ENCODE measurements at places on chromosomes 7 and 10.

GRCh38 chr10:132785723-132786475 lies at the start of gene NKX6-2:
NKX6-2 (minus strand) TSS chr10:132786147; CDS start chr10:132785948, 199 bp downstream.
- DNase-seq = no peak

DNA sequence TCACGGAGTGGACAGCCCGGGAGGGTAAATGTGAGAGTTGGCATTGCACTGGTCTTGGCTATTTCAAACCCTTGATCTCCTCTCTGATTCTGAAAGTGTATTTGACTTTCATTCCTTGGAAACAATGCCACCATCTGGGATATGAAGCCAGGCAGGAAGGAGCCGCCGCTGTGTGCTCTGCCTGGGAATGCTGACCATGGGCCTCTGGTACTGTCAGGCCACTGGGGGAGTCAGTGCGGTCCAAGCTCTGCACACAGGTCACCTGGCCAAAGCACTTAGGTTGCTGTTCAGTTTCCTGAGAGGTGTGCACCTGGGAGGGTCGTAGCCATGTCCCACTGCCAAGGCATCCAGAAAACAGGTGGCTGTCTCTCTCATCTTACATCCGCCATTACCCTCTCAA lies 68.5 kb upstream of the SHH start:
- no peak for DNase-seq

DNA sequence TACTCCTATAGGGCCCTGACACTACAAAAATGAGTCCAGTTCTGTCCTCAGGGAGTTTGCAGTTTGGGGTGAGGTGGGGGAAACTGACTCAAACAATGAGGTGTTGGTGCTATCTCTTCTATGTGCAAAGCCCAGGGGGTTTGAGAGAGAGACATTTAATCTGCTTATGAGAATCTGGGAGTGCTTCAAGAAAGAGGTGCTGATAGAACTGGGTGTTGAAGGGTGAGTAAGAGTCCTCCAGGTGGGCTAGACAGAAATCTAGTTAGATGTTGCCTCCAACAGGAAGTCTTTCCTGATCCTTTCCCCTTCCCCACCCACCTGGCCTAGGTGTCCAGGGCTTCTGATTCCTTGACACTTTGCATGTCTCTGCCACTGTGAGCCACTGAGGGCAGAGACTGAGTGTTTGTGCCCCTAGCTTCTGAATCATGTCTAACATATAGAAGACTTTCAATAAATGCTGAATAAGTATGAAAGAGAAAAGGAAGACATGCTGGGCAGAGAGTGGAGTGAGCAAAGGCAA lies 53.0 kb downstream of the FAM241B start:
- DNase-seq = no peak

- DNase-seq = no peak
These were observed 566.4 kb downstream of the SORCS3 start for GRCh38 chr10:105207476-105207995.

DNA sequence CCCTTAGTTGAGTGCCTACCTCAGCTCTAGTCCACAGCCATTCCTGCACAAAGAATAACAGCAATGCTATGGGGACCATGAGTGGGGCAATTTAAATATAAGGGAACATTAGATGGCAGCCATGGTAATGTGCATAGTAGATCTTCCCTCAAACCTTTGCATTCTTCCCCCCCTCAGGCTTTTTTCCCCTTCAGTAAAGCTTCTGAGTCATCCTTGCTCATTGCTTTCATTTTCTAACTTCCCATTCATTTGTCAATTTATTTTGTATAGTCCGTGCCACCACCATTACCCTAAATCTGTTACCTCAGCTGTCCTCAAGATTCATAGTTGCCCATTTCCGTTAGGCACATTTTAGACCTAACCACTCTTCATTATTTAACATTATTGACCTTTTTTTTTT lies 10.7 kb downstream of the HECTD2 start:
- DNase-seq = no peak

DNA sequence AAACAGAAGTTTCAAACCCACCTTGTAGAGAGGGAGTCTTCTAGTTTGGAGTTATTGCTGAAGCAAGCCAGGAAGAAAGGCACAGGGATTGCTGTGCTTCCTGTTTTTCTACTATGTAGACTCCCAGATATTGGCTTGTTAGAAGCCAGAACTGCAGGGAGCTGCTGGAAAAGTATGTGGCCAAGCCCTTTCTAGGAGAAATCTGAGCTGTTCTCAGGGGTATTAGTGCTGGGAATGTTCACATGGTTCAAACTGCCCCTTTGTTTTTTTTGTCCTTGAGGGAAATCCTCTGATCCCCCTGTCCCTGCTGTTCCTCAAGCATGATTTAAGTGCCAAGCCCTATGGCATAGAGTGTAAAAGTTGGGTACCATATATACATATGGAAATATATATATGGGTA lies 184.0 kb downstream of the CCDC7 start:
- DNase-seq = no peak

DNA sequence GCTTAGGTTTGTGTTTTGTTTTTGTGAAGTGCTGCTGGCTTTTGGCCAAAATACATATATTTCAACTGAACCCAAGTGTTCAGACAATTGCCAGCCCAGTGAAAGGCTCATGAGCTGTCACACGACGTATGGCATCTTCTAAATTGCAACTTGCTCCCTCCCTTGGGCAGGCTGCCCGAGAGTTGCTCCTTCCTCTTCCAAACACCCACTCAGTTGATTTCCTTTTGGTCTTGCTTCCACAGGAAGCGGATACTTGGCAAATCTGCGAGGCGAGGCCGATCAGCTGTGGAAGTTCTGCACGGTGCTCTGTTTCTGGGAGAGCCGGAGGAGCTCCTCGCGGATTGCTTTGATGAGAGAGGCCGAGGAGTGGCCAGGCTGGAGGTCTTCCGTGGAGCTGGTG lies 39.6 kb upstream of the ATP6V0A4 start:
- DNase-seq = no peak

All from gastrocnemius medialis (tissue), 4 donors.